Activated B cell treated with CpG ODN at 0.5 μM for 24 hours (primary cell): ENCODE measurements at places on chromosomes 4 and X. TPM values are rescaled to one million over a fixed set of nuclear protein-coding genes. Genes with fewer than 3 reads are reported as not detected.
A peak's percentile ranks its signal among the peaks of the same experiment; 100 is the strongest.

DNA sequence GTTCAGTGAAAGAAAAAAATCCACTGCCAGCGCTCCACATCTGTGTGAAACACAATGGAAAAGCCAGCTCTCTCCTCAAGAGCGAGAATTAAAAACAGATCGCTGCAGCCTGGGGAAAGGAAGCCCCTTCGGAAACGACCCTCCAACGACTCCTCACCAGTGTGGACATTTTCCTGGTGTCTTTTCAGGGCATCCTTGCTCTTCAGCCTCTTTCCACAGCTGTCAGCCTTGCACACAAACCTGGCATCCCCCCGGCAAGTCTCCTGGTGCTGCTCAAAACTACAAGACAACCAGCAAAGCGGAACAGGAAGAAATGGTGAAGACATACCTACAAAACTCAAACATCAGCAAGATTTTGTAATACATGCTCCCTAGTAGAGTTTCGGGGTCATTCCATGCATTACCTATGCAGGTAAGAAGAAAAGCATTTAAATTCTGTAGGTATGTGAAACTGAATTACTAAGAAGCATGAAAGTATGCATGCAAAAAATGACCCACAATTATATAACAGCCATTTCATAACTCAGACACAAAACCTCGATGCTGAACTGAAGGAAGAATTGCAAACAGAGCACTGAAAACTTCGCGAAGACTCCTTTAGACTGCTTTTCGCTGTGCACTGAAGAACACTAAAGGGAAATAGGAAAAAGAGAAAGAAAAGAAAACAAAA, 106.1 kb downstream of the PRDM5 start:
- H3K27ac ChIP-seq: no peak overlapping the region
- H3K4me1 ChIP-seq: no peaks in the 10 kb centered on the region

- peak overlapping the region; percentile 87 for H3K27ac ChIP-seq
- H3K27me3 ChIP-seq: no peaks in the 10 kb centered on the region
- peaks cover 80% of the 10 kb centered on the region for H3K4me1 ChIP-seq
- no peaks in the 10 kb centered on the region for H3K36me3 ChIP-seq
These were observed 4.8 kb downstream of the SH3BP2 start for GRCh38 chr4:2797545-2798305.

ZNF711 gene
- 3.5 TPM in 2 replicates for total RNA-seq

FHL1 gene
- 2.6 and 6.4 TPM in 2 replicates for total RNA-seq

- H3K27me3 ChIP-seq: peaks cover 24% of the 10 kb centered on the region
- no peak overlapping the region for H3K27ac ChIP-seq
- H3K4me3 ChIP-seq: no peak overlapping the region
- DNase-seq: no peak
- no peaks in the 10 kb centered on the region for H3K36me3 ChIP-seq
These were observed 3.6 kb downstream of the ADGRA3 start for GRCh38 chr4:22512306-22512705.

GRCh38 chr4:150794706-150795105, 212.8 kb downstream of the MAB21L2 start:
- H3K27ac ChIP-seq: no peak overlapping the region
- peaks cover 1% of the 10 kb centered on the region for H3K4me1 ChIP-seq
- peaks cover 31% of the 10 kb centered on the region for H3K36me3 ChIP-seq

DNA sequence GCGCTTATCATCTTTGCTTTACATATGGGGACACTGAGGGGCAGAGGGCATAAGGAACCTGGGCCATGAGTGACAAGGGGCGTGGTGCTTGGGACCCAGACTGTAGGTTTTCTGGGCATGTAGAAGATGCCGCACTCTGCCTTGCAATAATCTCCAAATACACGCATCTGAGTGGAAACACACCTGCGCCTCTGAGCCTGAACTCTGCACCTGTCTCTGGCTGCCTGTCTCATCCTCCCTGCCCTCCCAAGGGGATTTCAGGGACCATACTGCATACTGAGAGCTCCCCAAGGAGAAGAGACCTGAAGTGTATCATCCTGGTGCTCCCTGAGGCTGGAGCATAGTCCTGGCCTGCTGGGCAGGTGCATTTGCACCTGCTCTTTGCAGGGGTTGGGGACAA, 34.7 kb upstream of the ASMTL start:
- peaks cover 63% of the 10 kb centered on the region for H3K4me1 ChIP-seq
- peak overlapping the region; percentile 84 for H3K27ac ChIP-seq
- peak overlapping the region; percentile 50 for H3K4me3 ChIP-seq
- no peaks in the 10 kb centered on the region for H3K27me3 ChIP-seq
- peaks cover 71% of the 10 kb centered on the region for H3K36me3 ChIP-seq

- H3K27ac ChIP-seq: no peak overlapping the region
- peaks cover 12% of the 10 kb centered on the region for H3K27me3 ChIP-seq
- H3K4me3 ChIP-seq: no peak overlapping the region
- DNase-seq: no peak
- H3K36me3 ChIP-seq: no peaks in the 10 kb centered on the region
- peaks cover 4% of the 10 kb centered on the region for H3K4me1 ChIP-seq
These were observed 191.8 kb downstream of the MAML3 start for GRCh38 chr4:139962130-139962684.

HSD17B11 gene
- 26.2 and 28.4 TPM in 2 replicates for total RNA-seq

RASGEF1B gene
- total RNA-seq: 40.2 and 43.7 TPM in 2 replicates

GRCh38 chr4:187965726-187966125, 29.8 kb upstream of the ZFP42 start:
- H3K4me3 ChIP-seq: no peak overlapping the region
- no peaks in the 10 kb centered on the region for H3K27me3 ChIP-seq
- H3K4me1 ChIP-seq: no peaks in the 10 kb centered on the region
- H3K27ac ChIP-seq: no peak overlapping the region
- H3K36me3 ChIP-seq: no peaks in the 10 kb centered on the region

DNA sequence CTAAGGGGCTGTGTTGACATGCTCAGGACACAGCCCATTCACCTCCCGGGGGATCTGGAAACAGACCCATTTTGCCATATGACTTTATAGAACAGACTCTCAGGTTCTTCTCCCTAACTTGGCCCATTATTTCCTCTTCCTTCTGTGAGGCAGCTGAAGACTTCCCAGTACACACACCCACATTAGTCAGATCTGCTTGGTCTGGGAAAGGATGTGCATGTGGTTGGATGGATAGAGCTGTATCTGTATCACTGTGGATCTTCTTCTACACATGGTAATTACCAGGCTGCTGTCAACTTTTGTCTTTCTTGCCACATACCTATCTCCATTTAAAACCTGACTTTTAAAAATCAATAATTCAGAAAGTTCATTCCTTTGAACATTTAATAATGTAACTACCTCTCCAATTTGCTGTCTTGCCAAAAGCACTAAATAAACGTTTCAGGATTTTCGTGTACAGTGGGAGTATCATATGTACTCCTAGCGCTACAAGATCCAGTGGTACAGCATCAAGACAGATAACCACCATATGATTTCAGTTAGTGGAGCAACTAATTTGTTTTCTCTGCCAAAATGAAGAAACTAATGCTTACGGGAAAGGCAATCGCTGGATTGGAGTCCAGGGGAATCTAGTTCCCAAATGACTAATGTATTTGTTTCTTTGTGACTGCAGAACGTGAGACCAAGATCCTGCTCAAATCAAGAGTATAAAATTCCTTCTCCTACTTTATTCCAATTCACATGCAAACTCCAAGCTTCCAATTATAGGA, 134.1 kb upstream of the MAP3K15 start:
- no peak overlapping the region for H3K27ac ChIP-seq
- no peaks in the 10 kb centered on the region for H3K27me3 ChIP-seq
- DNase-seq: no peak
- H3K36me3 ChIP-seq: peaks cover 32% of the 10 kb centered on the region

WDR17 gene
- 5.7 and 6.2 TPM in 2 replicates for total RNA-seq

DNA sequence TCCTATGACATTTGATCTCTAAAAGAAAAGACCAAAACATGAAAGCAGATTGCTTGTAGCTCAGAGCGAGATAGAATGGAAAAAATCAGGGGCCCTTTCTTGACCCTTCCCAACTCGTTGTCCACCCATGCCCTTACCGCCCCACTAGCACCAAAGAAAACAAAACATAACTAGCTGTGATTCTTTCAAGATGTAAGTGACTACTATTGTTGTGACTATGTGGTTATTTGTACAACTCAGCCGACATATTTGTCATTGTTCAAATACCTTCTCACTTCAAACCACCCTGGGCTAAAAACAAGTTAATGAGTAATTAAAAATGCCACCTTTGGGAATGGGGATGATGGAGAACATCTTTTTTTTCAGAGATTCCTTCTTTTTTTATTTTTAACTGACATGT, 171.2 kb upstream of the GPC4 start:
- H3K36me3 ChIP-seq: no peaks in the 10 kb centered on the region
- no peaks in the 10 kb centered on the region for H3K4me1 ChIP-seq
- DNase-seq: no peak
- no peaks in the 10 kb centered on the region for H3K27me3 ChIP-seq
- no peak overlapping the region for H3K4me3 ChIP-seq

GRCh38 chr4:15162046-15162445, 159.8 kb downstream of the CPEB2 start:
- no peaks in the 10 kb centered on the region for H3K4me1 ChIP-seq
- peaks cover 8% of the 10 kb centered on the region for H3K27me3 ChIP-seq
- DNase-seq: no peak

GRCh38 chr4:40629401-40630334, at the start of gene RBM47:
RBM47 (minus strand) TSS chr4:40629864; CDS start chr4:40438893, 190,971 bp downstream.
- H3K4me1 ChIP-seq: peaks cover 22% of the 10 kb centered on the region
- DNase-seq: peak; percentile 29
- H3K4me3 ChIP-seq: peak within 1 kb of the TSS; percentile 93
- peaks cover 5% of the 10 kb centered on the region for H3K27me3 ChIP-seq

MAPK10 gene
- total RNA-seq: 0.20 and 0.75 TPM in 2 replicates

DNA sequence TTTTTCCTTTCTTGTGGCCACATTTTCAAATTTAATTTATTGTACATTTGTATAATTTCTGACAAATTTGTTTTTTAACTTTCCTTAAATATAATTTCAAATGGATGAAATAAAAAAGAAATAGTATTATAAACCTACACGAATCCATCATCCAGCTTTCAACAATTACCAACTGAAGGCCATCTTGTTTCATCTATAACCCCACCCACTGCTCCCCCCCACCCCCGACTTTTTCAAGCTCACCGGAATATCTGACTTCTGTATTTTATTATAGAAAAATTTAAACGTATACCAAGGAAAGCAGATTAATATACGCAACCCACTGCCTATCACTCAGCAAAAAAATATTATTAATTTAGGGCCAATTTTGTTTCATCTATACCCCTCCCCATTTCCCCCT, 1.1 kb downstream of the MORF4L2 start:
- H3K4me3 ChIP-seq: peak overlapping the region; percentile 80
- peaks cover 26% of the 10 kb centered on the region for H3K36me3 ChIP-seq
- peaks cover 4% of the 10 kb centered on the region for H3K4me1 ChIP-seq
- no peak for DNase-seq
- no peaks in the 10 kb centered on the region for H3K27me3 ChIP-seq
- peak overlapping the region; percentile 63 for H3K27ac ChIP-seq

PAK3 gene
- total RNA-seq: 0.05 TPM in 1 of 2 replicates, not detected in the other

DNA sequence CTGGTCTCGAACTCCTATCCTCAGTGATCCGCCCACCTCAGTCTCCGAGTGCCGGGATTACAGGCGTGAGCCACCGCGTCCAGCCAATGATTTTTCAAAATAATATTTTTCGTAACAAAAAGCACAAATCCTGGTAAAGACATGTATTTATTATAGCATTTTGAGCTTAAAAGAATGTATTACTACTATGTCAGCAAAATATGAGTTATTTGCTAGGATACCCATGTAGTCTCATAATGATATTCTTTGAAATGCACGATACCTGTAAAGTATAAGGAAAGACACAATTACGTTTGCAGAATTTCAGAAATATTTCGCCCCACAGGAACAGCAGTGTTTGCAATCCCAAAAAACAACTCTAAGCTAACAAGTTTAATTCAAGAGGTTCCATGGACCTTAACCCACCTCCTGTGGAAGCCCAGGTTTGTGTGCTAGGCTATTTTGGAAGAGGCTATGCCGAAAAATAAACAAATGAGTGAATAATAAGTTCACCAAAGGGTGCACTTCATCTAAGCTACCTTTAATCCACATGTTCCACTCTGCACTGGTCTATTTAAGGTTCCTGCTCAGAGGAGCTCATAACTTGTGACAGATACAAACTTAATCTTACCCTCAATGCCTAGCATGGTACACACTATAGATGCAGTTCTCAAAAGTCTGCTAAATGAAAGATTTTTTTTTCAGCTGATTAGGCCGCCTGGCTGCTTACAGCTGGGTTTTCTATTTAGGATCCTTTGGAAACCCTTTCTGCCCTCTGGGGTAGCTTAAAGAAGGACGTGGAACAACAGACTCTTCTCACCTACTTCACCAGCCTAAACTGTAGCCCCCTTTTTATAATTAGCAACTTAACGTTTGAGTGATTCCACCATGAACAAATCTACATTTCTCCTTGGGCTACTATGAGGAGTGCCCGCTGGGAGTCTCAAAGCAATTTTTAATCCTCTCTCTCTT, 5.0 kb downstream of the FRYL start:
- H3K4me3 ChIP-seq: no peak overlapping the region
- peaks cover 73% of the 10 kb centered on the region for H3K4me1 ChIP-seq
- no peak overlapping the region for H3K27ac ChIP-seq
